ENCODE measurements at places on chromosomes 3 and 15.
A peak's percentile ranks its signal among the peaks of the same experiment; 100 is the strongest.

GRCh38 chr3:117628823-117629291 is 919.3 kb downstream of the TUSC7 start:
- no peak for DNase-seq

- DNase-seq, result no peak
Measured at GRCh38 chr3:96370637-96371036, 443.8 kb upstream of the EPHA6 start.

GRCh38 chr3:43389388-43390254 is 103.3 kb downstream of the SNRK start:
- peak; percentile 67 for DNase-seq

- DNase-seq, result no peak
Measured at GRCh38 chr15:84975871-84976351, 5.7 kb upstream of the PDE8A start.

GRCh38 chr15:96416218-96416933 is 85.9 kb downstream of the NR2F2 start:
- no peak for DNase-seq

DNA sequence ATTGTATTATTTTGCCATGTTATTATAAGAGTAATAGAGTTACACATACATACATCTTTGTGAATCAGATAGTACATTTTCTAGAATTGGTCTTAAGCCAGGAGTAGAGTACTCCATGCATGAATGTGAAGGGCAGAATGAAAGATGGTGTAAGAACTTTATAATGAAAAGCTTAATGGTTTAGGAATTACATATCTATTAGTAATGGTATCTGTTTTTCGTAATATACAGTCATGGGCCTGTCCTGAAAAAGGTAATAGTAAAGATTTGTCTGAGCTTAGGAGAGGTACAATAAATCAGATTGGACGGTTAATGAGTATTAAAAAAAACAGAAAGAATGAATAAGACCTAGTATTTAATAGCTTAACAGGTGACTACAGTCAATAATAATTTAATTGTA is 118.2 kb upstream of the PRTG start:
- DNase-seq, result no peak

DNA sequence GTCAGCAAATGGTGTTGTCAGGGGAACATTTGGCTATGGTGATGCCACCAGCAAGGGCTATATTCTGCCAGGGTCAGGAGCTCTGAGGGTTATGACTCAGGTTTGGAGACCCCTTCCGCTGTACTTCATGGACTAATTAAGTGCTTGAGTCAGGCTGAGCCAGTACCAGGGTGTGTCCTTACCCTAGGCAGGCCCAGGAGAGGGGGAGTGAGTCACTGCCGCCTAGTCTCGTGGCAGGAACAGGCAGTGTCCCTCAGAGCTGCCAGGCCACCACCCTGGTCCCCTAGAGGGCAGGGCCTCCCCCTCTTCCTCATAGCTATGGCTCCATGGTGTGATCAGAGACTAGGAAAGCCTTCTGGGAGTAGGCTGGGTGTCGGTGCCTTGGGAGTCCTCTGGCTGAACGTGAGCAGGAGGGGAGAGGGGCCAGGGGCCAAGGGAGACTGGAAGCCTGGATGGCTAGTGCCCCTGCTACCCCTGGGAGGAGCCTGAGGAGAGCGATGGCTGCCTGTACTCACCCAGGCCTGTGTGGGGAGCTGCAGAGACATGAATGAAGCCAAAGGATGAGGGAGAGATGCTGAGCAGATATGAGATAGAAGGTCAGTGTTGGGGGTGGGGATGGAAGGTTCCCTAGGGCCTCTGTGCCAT is 10.6 kb downstream of the MAPKAPK3 start:
- no peak for DNase-seq

DNA sequence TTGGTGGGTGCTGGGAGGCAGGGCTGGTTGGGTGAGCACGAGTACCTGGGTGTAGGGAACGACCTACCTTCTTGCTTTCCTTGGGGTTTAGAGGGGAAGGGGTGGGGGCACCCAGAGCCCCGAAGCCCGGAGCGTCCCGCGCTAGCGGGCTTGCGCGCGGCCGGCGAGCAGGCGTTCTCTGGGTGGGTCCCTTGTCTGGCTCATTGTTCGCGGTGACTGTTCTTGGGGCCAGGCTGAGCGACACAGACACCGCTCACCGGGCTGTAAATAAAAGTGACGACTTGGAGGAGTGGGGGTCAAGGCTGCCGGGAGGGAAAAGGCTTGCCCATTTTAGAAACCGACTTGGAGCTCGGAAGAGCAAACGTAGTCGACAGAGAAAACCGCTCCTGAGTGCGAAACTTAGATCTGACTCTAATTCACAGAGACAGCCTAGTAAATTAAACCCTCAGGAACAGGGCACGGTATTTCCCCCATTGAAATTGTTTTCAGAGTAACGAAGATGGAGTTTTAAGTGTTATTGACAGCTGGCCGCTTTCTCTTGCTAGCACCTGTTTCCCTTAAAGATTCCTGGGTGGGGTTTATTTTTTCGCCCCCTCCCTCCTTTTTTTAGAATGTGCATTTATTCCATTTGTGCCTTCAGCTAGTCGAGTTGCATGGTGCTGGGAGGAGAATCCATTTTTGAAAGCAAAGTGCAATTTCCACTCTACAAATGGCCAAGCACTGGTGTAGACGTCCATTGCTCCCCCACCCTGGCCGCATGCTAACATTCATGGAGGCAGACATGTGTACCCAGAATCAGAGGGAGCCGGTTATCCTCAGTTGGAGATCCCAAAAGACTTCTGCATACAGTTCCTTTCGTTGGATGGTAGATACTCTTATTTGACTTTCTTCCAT is 532.1 kb upstream of the SEMA6D start:
- DNase-seq, result no peak

GRCh38 chr3:69521286-69521685 is 135.4 kb upstream of the FRMD4B start:
- no peak for DNase-seq

DNA sequence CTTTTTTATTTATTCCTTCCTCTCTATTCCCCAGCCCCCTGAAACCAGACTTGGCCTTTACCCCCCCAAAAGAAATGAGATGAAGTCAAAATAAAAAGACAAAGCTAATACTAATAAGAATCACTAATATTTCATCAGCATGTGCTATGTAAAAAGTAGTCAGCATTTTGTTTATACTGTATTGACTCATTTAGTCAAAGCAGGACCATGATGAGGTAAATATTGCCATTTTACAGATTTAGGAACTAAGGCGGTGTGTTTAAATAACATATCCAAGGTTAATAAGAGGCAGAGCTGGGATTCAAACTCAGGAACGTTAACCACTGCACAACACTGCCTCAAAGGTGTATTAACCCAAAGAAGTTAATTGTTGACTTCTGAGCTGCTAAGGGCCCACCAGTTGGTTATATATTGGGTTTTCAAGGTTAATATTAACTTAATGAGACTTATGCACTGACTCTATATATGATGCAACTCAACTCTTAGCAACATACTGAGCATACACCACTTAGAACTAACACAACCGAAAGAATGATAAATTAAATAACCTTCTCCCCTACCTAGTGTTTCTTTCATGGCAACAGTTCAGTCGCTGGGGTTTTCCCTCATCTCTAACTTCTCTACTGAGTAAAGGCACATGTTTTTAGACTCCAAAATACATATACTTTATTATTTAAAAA is 34.7 kb downstream of the FOXP1 start:
- no peak for DNase-seq

DNA sequence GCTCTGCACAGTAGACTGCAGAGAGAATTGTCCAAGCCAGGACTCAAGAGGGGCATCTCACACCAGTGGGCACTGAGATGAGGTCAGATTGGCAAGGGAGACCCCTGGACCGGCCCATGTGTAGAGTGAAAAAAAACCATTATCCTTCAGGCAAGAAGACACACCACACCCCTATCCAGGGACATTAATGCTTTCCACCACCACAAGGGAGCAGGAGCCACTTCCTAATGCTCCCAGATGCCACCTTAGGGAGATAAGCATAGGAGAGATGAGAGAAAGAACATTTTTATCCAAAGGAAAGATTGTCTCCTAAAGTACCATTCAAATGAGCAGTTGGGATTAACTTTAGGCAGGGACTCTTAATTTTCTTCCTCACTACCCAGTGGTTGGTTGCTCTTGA is 109.6 kb upstream of the PTX3 start:
- DNase-seq, result no peak

Measured in effector CD4-positive, alpha-beta T cell (primary cell).